ENCODE measurements at places on chromosomes 1 and 21.

DNA sequence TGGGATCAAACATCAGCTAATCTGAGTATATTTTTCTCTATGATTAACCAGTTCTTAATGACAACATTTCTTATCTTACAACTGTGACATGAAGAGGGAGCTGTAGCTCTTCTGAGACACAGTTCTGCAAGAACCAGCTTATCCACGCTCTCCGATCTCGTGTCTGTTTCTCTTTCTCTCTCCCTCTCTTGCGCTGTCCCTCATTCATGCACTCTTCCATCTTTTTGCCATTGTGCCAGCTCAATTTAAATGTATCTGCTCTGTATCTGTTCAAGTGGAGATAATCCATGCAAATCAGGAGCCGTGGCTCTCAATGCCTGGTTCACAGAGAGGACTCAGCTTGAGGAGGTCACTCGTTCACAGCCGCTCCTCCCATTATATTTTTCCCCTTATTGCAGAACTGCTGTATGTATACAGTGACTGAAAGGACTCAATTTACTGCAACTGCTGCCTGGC is 494.7 kb upstream of the ADGRL2 start:
- no peak for DNase-seq

- DNase-seq, result no peak
These were observed 2.9 kb upstream of the KIF17 start for GRCh38 chr1:20720631-20721091.

DNA sequence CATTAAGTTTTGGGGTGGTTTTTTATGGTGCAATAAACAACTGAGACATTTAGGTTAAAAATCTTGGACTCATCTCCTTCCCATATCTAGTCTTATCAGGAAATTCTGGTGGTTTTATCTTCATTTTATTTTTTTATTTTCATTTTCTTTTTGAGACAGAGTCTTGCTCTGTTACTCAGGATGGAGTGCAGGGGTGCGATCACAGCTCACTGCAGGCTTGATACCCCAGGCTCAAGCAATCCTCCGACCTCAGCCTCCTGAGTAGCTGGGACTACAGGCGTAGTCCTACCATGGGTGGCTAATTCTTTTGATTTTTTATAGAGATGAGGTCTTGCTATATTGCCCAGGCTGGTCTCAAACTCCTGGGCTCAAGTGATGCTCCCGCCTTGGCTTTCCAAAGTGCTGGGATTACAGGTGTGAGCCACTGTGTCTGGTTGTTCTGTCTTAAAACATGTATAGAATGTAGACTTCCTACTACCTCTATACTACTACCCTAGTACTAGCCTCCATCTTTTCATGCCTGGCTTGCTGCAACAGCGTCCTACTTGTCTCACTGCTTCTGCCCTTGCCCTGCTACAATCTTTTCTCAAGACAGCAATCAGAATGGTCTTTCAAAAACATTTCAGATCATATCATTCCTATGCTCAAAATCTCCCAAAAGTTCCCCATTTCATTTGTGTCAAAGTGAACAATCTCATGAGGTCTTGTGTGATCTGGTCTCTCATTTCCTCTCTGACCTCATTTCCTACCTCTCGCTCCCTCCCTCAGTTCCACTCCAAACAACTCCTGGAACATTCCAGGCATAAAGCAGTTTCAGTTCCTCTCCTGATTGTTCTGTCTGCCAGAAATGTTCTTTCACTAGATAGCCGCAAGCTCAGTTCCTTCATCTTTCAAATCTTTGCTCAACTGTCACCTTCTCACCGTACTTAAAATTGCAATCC is 5.9 kb upstream of the FCGR2A start:
- DNase-seq, result no peak

DNA sequence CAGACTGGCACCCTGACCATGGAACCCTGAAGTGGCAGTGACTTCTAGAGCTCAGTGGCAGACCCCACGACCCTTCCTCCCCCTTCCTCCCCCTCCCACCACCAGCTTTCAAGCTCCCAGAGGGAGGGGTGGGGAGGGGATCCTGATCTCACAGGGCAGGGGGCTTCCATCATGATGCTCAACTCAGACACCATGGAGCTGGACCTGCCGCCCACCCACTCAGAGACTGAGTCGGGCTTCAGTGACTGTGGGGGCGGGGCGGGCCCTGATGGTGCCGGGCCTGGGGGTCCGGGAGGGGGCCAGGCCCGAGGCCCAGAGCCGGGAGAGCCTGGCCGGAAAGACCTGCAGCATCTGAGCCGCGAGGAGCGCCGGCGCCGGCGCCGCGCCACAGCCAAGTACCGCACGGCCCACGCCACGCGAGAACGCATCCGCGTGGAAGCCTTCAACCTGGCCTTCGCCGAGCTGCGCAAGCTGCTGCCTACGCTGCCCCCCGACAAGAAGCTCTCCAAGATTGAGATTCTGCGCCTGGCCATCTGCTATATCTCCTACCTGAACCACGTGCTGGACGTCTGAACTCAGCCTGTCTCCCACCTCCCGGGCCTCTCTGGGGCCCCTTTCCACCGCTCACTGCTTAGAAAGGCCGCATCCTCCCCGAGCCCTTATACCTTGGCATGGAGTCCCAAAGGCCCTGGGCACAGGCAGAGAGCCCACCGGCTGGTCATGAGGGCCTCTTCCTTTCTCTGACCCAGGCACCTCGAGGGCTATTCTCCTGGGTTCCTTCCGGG is 3.9 kb downstream of the NHLH1 start:
- DNase-seq, result no peak

GRCh38 chr1:159916242-159917051 is 8.9 kb downstream of the TAGLN2 start:
- no peak for DNase-seq

GRCh38 chr1:93440272-93440671 is 7.6 kb upstream of the FNBP1L start:
- DNase-seq, result no peak

GRCh38 chr1:117572546-117572945 is 33.3 kb upstream of the TENT5C start:
- DNase-seq, result peak; percentile 48

- DNase-seq, result no peak
These were observed 60.1 kb upstream of the USP24 start for GRCh38 chr1:55275151-55275748.

- no peak for DNase-seq
These were observed 352.0 kb upstream of the C1orf87 start for GRCh38 chr1:60425528-60425927.

GRCh38 chr1:6378096-6378746 is 15.3 kb downstream of the ACOT7 start:
- no peak for DNase-seq

DNA sequence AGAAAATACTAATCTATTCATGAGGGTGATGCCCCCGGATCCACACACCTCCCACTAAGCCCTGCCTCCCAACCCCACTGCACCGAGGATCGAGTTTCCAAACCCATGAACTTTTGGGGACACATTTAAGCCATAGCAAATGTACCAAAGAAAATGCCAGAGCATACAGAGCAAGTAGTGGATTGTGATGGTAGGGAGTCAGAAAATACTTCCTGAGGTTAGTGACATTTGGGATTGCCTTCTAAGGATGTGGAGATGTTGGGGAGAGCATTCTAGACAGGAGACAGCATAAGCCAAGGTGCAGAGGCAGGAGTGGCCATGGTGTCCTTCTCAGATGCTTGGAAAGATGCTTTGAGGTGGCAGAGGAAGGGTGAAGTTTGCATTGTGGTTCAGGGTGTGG is 32.2 kb downstream of the ANGEL2 start:
- DNase-seq, result no peak
